Smooth muscle cell of the brain vasculature (primary cell): ENCODE measurements at places on chromosomes 11 and 22.

DNA sequence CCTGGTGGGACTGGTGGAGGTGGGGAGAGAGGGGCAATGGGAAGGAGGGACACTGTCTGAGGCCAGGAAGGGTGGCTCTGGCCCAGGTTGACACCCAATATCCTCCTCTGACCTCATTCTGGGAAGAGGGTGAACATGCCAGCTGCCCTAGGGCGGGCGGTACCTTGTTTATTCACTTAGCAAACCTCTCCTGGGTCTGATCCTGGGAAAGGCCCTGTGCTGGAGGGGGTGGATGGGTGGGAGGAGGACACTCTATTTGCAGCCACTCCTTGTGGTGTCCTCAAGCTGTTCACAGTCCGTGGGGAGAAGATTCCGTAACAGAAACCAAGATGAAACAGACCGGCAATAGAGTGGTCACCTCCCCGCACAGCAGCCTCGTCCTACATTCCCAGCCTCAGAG, 49.7 kb upstream of the EIF3D start:
- DNase-seq: no peak

- no peak for DNase-seq
Observed at GRCh38 chr11:64923151-64923661, 1.3 kb upstream of the PPP2R5B start.

GRCh38 chr11:82907371-82907770, 5.8 kb downstream of the DDIAS start:
- no peak for DNase-seq

DNA sequence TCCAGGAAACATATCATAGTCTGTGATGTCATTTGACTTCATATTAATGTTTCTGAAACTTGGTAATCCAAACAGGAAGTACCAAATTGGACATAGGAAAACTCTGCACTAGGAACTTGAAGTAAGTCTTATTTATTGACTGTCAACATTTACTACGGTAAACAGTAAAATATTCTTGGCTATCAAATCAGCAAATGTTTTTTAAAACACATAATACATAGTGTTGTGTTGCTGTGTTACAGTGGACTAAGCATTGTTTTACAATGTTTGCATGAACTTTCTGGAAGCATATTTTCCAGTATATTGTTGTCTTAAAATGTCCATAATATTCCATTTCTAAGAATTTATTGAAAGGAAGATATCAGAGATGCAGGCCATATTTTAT, 2.8 kb upstream of the OR51E2 start:
- no peak for DNase-seq

GRCh38 chr11:9606809-9607510, 33.5 kb downstream of the WEE1 start:
- DNase-seq: no peak

DNA sequence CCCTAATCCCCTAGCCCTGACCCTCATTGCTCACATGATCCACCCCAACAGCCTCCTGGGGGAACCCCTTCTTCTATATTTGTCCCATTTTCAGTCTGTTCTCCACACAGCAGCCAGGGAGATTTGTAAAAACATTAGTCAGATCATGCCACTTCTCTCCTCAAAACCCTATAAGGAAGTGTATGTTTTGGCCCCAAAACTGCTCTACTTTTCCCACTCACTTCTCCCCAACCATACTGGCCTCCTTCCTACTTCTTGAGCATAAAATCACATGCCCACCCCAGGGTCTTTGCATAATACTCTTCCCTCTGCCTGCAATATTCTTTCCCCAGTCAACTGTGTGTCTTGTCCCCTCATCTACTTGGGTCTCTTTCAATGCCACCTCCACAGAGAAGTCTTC, 4.7 kb upstream of the SLC22A12 start:
- DNase-seq: no peak

- DNase-seq: no peak
Observed at GRCh38 chr11:115652094-115652493, 147.9 kb upstream of the CADM1 start.

- no peak for DNase-seq
Observed at GRCh38 chr22:48782326-48782725, 1045.3 kb downstream of the BRD1 start.

- no peak for DNase-seq
Observed at GRCh38 chr11:65643971-65644370, 6.1 kb downstream of the SIPA1 start.

GRCh38 chr11:128195057-128195751, 392.2 kb downstream of the ETS1 start:
- no peak for DNase-seq

DNA sequence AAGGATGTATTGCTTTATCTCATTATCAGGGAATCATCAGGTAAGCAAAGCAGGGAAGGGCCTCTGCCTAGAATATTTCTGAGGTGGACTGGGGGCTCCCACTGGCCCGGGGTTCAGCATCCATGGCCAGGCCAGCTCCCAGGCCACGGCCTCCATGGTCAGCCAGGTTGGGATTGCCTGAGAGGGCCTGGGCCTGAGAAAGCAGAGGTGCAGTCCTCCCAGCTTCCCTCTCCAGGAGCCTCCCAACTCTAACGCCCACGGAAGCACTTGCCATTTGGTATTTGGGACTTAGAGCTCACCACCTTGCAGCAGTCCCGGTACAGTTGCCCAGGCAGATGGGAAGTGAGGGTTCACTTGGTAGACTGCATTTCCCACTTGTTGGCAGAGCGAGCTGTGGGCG, 12.7 kb downstream of the DGAT2 start:
- DNase-seq: no peak

DNA sequence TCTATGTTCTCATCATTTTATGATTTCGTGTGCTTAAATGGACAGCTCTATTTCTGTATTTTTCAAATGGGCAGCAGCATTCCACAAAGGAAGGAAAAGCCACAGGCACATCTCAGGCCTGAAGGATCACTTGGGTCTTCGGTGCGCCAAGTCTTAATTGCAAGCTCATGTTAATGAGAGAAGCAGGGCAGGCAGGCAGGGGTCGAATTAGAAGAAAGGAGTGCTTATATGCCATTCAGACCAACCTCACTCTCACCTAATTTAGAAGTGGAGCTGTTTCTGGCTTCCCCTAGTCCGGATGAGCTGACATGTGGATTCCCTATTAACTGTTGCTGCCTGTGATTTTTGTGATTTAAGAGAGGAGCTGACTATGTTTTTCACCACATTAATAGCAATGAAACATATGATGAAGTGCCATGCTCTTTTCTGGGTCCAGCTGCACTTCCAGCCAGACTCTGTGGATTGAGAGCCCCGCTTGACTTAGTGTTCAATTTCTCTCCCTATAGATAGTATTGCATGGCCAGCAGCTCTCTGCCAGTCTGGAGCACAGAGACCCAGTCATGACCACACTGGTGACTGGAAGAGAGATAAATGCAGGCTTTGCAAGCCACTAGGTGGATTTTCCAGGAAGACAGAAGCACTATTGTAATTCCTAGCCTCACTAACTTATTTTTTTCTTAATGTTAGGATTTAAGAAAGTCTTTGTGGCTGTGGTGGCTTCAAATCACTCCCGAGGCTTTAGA, 373.9 kb upstream of the FAT3 start:
- no peak for DNase-seq

DNA sequence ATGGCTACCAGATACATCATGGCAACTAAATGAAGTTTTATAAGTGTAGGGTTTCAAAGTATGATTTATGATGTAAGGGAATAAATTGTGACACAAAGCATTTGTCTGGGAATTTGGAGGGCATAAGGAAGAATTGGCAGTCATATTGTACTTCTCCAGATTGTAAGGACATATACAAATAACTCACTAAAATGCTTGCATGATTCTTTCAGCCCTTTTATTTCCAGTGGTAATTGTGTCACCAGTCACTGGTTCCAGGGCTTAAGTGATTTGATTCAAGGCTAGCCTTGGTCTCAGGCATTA, 299.4 kb upstream of the ANO5 start:
- DNase-seq: no peak

- no peak for DNase-seq
Observed at GRCh38 chr11:122661182-122661945, 5.8 kb downstream of the UBASH3B start.

- DNase-seq: no peak
Observed at GRCh38 chr11:86931548-86932258, 23.5 kb downstream of the FZD4 start.

- DNase-seq: no peak
Observed at GRCh38 chr11:90414221-90414620, 191.4 kb upstream of the CHORDC1 start.

GRCh38 chr11:18392434-18393321, 1.7 kb upstream of the LDHA start:
- no peak for DNase-seq

GRCh38 chr22:43740587-43741270, 71.4 kb downstream of the EFCAB6 start:
- DNase-seq: no peak

DNA sequence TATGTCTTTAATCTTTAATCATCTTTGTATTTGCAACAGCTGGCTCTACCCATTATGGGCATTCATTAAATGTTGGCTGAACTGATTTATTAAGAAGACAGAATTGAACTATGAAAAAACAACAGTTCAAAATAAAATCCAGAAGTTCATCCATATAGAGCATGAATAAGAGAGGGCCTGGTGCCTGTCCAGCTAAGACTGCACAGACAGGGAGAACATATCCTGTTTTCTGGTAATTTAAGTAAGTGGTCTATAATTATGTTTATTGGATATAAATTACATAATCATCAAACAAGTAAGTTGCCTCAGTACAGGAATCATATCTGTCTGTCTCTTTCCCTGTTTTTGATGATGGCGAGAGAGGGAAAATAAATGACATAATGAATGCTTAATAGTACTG, 137.2 kb downstream of the RBFOX2 start:
- DNase-seq: no peak

DNA sequence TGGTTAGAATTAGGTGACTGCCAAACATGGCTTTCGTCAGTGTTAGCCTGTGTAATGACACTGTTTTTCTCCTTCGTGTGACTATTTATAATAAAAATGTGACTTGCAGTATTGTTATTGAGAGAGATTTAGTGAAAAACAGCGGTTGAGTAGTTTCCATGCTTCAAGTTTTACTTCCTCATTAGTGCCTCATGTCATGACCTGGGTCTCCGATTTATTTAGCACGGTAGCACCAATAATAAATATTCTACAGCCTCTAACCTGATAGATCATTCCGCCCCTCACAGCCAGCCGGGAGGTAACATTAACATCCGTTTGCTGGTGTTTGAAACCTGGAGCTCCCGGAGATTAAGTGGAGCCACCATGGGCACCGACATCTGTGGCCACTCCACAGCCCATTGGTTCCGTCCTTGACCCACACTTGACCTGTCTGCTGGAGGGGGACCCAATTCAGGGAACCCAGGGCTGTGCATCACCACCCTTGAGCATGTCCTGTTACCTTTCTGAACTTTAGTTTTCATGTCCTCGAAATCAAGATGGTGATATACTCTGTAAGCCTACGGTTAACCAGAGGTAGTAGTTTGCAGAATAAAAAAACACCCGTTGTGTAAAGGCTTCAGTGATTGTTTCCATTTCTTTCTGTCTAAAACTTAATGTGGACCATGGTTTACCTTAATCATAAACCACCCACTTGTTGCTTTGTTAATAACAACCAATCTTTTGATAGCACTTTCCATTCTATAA, 104.1 kb downstream of the ATXN10 start:
- no peak for DNase-seq

DNA sequence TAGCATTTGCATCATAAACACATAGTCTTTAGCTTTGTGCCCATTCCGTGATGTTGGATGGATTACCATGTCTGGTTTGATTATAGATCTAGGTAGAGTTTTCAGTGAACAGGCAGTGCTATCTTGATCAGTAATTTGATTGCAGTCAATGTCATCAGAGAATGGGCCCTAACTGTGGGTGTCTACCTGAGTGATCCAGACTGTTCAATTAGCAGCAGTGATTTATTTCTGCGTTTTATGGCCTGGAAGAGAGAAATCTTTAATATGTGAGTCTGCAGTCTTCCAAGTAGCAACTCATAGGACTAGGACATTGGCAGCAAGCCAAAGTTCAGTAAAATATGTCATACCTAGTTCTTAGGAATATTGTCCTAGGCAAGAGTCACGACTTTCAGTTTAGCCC, 80.3 kb downstream of the CASP12 start:
- no peak for DNase-seq

GRCh38 chr11:77082838-77083565, 16.2 kb downstream of the CAPN5 start:
- no peak for DNase-seq

DNA sequence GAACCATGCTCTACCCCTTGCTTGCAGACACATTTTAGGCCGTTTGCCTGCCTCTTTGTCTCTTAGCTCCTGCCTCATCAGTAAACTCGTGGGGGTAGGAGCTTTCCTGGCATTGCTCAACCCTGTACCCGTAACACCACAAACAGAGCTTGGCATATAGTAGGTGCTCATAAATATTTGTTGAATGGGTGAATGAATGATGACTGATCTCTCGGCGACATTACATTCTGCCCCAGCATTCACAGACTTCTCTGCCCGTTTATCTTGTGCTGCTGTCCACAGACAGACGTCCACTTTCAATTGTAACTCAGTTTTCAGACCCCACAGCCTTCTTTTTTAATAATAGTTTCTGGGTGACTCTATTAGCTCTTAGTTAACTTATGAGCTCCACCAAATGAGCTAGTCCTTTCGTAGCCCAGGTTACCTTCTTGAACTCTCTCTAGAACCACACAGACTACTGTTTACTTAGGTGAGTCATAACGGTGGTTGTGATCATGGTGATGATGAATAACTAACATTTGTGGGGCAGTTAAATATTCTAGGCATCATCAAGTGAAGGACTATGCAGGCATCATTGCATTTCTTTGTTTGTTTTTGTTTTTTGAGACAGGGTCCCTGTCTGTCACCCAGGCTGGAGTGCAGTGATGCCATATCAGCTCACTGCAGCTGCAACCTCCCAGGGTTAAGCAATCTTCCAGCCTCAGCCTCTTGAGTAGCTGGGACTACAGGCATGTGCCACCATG, 188.4 kb downstream of the ADAMTS15 start:
- DNase-seq: no peak

DNA sequence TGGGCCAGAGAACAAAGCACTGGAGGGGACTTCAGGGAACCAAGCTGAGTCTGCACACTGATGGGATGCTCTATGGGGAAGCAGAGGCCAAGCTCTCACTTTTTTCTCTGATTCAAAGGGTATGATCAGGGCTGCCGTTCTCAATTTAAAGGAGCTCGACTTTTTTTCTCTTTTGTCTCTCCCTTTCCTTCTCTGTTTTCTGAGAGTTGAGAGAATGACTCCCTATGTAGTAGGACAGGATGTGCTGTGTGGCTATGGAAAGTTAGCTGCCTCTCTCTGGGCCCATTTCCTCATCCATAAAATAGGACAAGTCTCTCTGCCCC, 7.9 kb downstream of the ADORA2A start:
- DNase-seq: no peak

GRCh38 chr11:86156397-86156955, 87.6 kb upstream of the PICALM start:
- no peak for DNase-seq

- DNase-seq: no peak
Observed at GRCh38 chr11:45025716-45026492, 75.2 kb upstream of the TP53I11 start.
